ENCODE measurements at places on chromosomes 1 and 21.

DNA sequence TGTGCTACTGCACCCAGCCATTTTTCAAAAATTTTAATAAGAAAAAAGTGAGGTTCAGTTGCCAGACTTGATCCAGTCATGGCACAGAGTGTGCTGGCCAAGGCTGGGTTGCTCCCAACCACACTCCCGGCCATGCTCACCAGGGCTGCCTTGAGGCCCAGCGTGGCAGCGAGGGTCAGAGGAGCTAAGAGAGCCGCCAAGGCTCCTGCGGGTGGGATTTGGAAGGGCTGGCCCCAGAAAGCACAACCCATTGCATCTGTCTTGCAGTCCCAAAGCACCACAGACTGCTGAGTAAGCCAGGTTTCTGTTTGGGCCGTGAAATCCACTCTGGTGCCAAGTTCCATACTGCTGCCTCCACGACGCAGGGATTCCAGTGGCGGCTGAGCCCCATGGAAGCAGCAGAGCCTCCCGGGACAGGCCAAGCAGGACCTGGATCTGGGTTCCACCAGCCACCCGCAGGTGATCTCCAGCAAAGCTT is 22.6 kb downstream of the ZBTB17 start:
- DNase-seq, result no peak

GRCh38 chr1:201501812-201502510 is 5.0 kb downstream of the CSRP1 start:
- no peak for DNase-seq

DNA sequence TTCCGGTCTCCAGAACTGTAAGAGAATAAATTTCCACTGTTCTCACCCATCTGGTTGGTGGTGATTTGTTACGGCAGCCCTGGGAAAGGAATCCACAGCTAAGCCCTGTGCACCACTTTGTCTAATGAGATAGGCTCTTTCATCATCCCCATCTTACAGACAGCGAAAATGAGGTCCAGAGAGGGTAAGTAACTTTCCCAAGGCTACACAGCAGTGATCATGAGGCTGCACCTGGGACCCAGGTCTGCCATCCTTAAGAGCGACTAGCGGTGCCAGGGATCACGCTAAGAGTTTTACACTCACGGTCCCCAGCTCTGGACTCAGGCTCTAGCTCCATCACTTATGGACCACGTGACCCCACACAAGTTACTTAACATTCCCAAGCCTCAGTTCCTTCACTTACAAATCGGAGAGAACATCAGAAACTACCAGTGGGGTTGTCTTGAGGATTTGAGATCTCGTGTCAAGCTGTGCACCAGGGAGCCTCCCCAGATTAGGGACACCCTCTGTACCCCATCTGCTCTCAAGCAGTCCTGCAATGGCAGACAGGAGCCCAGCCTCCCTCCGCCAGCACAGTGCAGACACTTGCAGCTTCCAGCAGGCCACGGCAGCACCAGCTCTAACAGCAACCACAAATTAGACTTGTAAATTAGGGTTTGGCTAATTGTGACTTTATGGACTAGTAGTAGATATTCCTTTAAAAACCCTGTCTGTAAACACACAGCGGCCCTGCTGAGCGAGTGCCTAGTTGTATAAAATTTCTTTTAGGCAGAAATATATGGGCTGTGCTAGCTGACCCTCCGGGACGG is 87.3 kb downstream of the DISP3 start:
- no peak for DNase-seq

DNA sequence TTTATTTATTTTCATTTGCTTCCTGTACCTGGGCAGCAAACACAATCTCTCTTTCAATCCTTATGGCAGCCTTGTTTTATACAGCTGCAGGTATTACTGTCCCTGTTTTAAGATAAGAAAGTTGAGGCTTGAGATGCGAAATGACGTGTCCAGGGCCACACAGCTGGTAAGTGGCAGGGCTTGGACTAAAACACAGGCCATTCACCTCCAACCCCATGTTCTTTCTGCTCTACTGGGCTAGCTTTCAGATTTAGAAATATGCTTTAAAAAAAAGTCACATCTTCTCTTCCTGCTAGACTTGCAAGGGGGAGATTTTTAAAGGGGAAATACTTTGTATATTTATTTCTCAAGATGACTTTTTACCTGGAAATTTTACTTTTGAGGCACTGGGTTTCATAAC is 62.8 kb downstream of the CNST start:
- DNase-seq, result no peak

GRCh38 chr1:170620164-170620563 is 43.8 kb upstream of the PRRX1 start:
- DNase-seq, result no peak

- peak; percentile 23 for DNase-seq
Observed at GRCh38 chr1:208654241-208654640, 410.1 kb upstream of the PLXNA2 start.

- no peak for DNase-seq
Observed at GRCh38 chr1:20099533-20099932, 19.8 kb downstream of the PLA2G2D start.

DNA sequence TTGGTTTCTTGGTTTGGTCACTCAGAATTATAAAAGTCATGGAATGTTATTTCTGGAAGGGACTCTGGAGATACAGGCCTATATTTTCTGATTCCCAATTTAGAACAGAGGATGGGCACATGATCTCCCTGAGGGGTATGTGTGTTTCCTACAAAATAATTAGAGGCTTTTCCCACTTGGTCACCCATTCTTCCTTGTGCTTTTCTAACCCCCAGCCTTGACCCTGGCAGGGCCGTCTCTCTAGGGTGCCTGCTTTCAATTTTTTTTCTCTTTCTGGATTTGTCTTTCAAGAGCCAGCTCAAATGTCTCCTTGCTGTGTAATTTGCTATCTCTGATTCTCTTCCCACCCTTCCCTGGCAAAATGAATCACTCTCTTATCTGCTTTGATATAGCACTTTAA is 131.9 kb downstream of the HLX start:
- DNase-seq, result no peak

GRCh38 chr1:67440339-67440738 is 10.1 kb upstream of the SERBP1 start:
- DNase-seq, result no peak

GRCh38 chr1:155261852-155262673 is at the start of gene SCAMP3:
SCAMP3 (minus strand) TSS chr1:155262360; CDS start chr1:155262151, 209 bp downstream.
- DNase-seq, result peak; percentile 91

DNA sequence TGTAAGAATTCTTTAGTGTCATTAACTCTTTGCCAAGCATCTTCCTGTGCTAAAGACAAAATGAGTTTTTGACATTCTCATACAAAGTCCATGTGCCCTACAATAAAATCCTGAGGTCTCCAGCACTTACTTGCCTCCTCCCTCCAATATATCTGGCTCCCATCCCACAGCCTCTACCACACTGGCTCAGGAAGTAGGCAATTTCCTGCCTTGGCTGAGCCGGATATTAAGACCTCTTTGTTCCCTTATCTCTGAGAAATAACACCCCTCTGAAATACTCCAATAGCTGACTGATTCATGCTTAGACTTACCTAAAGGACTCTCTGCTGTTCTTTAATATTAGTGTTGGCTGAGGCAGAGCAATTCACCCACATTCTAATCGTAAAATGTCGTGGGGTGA is 37.6 kb upstream of the GORAB start:
- DNase-seq, result no peak

DNA sequence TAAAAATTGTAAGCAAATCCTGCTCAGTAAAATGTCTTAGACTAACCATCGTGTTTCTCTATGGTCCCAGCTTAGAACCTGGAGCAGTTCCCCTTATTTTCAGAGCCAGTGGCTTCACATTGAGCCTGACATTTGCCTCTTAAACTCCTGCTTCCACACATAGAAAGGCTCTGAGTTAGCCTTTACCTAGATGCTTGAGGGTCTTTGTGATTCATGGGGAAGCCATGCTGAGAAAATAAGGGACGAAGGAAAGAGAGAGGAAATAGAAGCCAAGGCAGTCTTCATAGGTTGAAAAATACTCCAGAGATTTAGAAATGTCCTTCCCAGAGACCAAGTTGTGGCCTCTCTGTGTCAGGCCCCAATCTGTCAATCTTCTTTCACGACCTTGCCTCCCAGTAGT is 16.1 kb upstream of the RBBP5 start:
- no peak for DNase-seq

DNA sequence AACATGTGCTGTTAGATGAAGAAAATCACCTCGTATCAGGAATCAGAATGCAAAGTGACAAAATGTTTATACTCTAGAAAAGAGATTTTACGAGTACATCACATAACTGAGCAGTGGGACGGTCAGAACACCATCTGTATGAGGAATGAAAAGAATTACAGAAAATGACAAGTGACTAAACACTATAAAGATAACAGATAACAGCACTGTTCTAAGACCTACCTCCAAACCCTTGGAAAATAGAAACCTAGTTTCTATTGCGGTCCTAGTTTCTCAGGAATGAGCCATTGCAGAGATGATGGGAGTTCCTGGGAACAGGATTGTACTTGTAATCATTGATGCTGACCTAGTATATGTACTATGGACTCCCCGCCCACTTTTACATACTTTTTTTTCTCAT is 839.4 kb upstream of the ADAMTS5 start:
- peak; percentile 48 for DNase-seq

DNA sequence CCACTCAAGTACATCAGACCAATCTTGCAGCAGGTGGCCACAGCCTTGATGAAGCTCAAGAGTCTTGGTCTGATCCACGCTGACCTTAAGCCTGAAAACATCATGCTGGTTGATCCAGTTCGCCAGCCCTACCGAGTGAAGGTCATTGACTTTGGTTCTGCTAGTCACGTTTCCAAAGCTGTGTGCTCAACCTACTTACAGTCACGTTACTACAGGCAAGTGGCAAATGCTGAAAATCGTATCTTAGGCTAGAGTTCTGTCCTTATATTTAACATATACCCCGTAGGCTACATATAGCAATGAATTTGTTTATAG is 12.1 kb downstream of the HIPK1 start:
- no peak for DNase-seq

GRCh38 chr1:25795946-25796810 is 3.8 kb upstream of the SELENON start:
- DNase-seq, result no peak

- DNase-seq, result no peak
Observed at GRCh38 chr1:73914951-73915350, 283.0 kb downstream of the LRRIQ3 start.

DNA sequence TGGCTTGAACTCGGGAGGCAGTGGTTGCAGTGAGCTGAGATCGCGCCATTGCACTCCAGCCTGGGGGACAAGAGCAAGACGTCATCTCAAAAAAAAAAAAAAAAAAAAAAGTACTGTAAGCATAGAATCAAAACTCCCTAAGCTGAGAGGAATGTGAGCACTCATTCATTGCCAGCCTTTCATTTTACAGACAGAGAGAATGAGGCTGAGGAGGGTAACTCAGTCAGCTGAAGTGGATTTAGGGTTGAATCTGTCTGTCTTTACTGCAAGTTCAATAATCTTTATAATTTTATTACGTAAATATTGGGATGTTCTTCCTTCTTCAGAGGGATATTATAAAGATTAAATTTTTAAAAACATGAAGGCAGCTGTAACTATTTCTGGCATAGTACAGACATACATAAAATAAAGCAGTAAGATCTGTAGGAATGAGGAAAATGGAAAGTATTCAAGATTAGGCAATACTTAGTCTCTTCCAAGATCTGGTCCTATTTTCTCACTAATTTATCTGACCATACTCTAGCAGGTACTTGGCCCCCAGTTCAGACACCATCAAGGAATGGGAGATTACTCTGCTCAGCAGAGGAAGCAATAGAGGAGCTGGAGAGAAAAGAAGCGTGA is 24.1 kb upstream of the MNDA start:
- no peak for DNase-seq

- DNase-seq, result peak; percentile 55
Observed at GRCh38 chr1:223819730-223820514, 25.8 kb downstream of the TP53BP2 start.

DNA sequence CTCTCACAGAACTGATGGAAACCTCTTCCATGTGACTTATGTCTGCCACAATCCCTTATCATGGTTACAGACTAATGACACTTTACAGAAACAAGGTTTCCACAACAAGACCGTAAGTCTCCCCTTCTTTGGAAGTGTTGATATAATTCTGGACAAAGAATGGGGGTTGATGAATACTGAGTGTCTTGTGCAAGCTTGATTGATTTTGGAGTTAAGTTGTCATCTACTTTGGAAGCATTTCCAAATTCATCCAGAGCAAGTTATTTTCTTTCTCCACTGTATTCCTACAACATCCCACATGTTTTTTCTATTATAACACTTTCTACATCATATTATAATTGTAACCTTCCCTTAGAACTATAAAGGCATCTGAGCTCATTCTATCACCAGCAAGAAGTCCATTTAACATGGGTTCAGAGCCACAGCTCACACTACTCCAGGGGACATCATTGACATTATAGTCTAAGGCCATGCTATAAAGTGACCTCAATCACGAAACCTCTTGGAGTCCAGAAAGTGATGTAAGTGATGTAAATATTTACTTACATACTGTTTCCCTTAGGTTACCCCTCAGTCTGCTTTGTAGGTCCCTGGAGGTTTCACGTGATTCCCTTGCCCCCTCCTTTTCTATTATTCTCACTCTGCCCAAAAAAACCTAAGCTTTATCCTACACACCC is 125.7 kb upstream of the PBX1 start:
- no peak for DNase-seq

GRCh38 chr1:99768524-99769245 is 2.2 kb upstream of the FRRS1 start:
- no peak for DNase-seq

DNA sequence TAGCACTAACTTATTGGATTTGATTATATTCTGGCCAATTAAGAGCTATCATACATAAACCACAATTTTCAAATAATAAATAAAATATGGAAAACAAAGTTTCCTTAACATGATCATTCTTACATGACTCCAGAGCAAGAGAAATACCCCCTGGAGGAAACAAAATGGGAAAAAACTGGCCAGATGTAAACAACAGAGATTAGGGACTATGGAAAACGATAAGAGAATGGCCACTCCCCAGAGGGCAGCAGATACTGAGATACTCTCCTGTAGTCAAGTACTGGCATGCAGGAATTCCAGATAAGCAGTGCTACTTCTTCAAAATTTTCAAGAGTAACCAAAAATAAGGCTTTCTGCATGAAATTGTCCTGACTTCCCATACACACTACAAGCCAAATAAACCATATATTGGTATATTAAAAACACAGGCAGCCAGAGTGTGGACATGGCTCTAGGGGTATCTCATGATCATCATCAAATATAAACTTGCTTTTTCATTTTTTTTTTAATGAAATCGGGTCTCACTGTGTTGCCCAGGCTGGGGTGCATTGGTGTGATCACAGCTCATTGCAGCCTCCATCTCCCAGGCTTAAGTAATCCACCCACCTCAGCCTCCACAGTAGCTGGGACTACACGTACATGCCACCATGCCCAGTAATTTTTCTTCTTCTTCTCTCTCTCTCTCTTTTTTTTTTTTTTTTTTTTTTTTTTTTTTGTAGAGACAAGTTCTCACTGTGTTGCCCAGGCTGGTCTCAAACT is 118.5 kb downstream of the EIF4G3 start:
- DNase-seq, result no peak
